ENCODE measurements at places on chromosomes 1 and 21.
A peak's percentile ranks its signal among the peaks of the same experiment; 100 is the strongest.

- DNase-seq: no peak
Observed at GRCh38 chr1:206556047-206556749, 48.9 kb downstream of the RASSF5 start.

DNA sequence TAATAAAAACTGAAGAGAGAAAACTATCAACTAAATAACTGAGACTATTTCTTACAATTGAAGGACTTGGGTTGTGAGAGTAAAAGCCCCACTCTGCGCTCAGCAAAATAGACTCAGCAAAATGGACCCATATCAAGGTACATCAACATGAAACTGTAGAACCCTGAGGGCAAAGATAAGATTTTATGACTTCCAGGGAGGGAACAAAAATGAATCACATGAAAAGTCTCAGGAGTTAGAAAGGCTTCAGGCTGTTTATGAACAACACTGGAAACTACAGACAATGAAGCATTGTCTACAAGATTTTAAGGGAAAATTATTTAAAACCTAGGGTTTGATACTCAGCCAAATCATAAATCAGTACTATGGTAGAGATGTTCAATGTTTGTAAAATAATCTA, 434.3 kb downstream of the PTPRC start:
- no peak for DNase-seq

GRCh38 chr1:186633116-186633515, 47.1 kb downstream of the PTGS2 start:
- no peak for DNase-seq

GRCh38 chr21:46393941-46394594, 64.6 kb upstream of the DIP2A start:
- DNase-seq: no peak

GRCh38 chr1:228791791-228792190, 56.5 kb downstream of the RHOU start:
- DNase-seq: no peak

- DNase-seq: no peak
Observed at GRCh38 chr1:20405893-20406604, 80.0 kb downstream of the CAMK2N1 start.

DNA sequence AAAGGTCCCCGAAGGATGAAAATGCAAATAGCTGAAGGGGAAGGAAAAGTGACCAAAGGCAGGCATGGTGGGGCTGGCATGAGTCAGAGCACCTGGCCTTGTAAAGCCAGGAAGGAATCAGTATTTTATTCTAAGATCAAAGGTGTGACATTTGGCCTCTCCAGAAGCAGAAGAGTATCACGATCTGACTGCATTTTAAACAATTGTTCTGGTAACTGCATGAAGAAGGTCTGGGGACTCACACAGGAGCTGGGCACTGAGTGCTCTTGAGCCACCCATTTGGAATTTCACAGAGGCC, 23.2 kb downstream of the MAB21L3 start:
- DNase-seq: no peak

GRCh38 chr1:230610589-230610988, 31.7 kb upstream of the COG2 start:
- DNase-seq: no peak

DNA sequence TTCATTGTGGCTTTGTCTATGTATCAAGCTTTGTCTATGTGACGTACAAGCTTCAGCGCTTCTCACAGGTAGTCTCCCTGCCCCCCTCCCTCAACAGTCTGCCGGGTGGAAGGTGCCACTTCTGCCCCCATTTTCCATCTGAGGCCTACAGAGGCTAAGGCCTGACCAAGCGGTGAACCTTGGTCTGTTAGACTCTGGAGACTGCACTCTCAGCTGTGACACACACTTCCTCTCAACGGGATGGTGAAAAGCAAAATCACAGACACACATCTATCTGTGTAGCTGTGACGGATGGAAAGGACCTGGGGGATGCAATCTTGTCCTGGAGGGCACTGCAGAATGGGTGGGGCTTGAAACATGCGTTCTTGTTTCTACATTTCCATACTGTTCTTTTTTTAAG, 152.9 kb upstream of the EDN2 start:
- DNase-seq: no peak

DNA sequence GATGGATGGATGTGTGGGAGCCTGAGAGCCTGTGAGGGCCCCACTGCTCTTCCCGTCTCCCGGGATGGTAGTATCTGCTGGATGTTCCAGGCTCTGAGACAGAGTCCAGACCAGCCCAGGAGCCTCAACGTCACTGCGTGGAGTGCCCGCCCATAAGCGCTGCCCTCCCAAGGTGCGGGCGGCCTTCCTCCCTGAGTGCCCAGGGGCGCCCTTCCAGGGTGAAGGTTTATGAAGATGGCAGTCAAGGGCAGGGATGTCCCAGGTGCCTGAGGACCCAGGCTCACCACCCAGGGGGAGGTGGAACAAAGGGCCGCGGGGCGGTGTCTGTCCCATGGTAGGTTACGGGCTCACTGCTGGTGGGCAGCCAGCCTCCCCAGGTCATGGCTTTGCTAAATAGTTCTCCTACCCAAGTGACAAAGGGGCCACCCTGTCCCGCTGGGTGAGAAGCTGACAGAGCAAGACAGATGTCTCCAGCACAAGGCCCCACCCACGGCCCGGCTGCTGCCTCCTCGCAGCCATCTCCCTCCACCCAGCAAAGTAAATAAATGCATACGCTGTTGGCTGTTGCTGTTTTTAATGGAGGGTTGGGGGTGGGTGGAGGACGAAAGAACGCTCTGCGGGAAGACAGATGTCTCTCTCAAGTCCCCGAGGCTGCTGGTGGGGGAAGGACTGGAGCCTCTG, 9.0 kb upstream of the GPR153 start:
- no peak for DNase-seq

- DNase-seq: no peak
Observed at GRCh38 chr1:4796161-4797015, 142.0 kb downstream of the AJAP1 start.

DNA sequence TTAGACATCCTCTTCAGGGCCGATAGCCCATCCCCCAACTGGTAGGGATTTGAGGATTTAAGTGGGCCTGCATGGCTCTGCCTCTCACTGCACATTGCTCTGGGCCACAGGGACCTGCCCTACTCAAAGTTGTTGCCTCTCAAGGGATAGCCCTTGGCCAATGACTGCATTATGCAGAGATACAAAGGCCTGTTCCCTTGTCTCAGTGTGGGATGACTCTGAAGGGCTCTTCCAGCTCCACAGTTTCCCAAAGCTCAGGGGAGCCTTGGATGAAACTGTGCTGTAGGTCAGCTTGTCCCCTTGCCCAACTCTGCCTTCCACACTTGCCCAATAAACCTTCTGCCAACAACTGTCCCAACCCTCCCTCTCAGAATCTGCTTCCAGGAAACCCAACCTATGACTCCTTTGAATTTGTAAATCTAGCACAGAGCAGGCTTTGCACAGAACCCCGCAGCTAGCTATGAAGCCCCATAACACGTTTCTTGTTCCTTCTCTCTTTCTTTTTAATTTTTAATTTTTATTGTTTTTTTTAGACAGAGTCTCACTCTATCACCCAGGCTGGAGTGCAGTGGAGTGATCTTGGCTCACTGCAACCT, 42.5 kb downstream of the SLC9C2 start:
- no peak for DNase-seq

DNA sequence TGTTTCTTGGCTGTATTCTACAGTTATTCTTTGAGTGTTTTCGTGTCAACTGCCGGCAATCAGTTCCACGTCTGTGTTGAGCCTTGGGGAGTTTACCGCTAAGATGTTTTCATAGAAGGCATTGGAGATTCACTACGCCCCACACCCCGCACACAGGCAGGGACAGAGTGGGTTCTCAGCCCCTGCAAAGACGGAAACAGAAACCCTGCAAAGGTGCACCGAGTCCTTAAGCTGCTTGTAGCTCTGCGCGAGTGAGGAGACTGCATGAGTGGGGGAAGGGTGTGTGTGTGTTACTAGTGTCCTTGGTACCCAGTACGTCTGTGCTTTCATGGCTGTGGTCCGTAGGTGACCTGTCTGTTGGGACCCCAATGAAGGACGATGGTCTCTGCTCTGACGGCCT, 1.9 kb downstream of the LHX4 start:
- DNase-seq: no peak

DNA sequence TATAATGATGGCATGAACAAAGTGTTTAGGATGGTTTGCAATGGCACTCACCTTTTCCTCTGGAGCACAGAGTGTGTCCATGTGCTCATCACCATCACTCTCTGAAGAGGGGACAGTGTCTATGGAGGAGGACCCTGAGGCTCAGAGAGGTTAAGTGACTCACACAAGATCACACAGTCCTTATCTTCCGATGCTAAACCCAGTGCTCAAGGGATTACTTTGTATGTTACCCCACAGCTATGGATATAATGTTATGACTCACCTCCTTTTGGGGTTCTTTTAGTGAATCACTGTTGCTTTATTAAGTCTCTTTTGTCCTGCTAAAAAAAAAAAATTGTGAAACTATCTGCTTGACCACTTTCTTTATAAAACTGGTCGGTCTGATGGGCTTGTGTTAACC, 67.6 kb downstream of the TENT5C start:
- DNase-seq: no peak

DNA sequence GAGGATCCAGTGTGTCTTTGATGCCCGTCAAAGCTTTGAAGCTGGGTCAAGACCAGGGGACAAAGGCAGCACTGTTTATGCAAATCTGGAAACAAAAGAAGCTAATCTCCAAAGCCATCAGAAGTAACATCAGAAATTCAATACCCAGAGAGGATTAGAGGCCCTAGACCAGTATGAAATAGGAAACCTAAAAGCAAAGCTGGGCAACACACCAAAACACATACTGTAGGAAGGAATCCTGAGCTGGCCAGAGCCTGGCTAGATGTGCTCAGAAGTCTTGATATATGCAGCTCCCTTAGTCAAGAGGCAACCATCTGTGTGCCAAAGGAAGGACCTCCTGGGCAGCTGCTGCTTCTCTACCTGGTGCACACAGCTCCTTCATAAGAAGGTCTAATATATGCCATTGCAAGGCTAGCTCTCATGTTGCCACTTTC, 12.3 kb downstream of the COLGALT2 start:
- DNase-seq: no peak

GRCh38 chr1:85058311-85058710, 10.0 kb upstream of the MCOLN3 start:
- no peak for DNase-seq

GRCh38 chr1:176541663-176542062, 78.7 kb downstream of the PAPPA2 start:
- no peak for DNase-seq

DNA sequence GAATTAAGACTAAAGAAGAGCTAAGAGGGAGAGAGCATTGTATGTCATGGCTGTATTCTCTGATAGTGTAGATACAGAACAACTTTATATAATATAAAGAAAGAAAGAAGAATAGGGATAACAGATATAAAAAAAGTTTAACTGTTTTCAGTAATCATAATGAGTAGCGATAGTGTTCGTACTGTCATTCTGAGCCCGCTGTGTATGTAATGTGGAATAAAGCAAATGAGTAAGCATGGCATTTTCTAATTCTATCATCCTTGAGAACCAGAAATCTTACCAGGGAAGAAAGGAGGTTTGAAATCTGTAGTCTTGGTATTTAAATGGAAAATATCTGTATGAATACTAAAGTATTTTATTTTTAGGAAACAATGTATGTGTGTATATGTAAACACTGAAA, 46.7 kb upstream of the SSX2IP start:
- DNase-seq: no peak

DNA sequence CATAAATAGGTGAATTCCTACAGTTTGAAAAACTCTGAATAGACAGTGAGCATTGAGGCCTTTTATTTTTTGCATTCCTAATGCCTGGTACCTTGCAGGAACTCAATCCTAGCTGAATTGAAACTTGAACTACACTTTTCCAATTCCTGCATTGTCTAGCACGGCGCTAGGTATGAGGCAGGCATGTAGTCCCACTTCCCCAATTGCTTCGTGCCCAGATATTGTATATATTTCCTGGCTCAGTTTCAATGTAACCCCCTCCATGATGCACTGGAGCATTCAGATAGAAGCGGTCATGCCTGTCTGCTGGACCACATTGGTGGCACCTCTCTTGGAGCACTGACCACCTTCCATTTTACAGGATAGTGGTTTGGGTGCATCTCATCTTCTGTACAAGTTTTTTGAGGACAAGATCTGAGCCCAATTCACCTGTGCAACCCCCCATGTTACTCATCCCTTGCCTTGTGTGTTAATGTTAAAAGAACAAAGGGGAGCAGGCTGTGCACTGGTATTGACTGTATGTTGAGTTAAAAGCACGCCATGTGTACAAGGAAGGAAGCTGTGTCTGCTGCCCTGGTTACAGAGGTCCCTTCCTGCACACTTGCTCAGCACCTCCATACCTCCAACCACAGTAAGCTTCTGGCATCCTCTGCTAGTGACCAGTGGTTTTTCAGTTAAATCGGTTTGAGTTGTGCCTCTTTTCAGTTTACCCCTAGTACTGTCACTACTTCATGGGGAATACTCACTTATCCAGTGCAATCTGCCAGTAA, 10.0 kb upstream of the RAB7B start:
- no peak for DNase-seq

DNA sequence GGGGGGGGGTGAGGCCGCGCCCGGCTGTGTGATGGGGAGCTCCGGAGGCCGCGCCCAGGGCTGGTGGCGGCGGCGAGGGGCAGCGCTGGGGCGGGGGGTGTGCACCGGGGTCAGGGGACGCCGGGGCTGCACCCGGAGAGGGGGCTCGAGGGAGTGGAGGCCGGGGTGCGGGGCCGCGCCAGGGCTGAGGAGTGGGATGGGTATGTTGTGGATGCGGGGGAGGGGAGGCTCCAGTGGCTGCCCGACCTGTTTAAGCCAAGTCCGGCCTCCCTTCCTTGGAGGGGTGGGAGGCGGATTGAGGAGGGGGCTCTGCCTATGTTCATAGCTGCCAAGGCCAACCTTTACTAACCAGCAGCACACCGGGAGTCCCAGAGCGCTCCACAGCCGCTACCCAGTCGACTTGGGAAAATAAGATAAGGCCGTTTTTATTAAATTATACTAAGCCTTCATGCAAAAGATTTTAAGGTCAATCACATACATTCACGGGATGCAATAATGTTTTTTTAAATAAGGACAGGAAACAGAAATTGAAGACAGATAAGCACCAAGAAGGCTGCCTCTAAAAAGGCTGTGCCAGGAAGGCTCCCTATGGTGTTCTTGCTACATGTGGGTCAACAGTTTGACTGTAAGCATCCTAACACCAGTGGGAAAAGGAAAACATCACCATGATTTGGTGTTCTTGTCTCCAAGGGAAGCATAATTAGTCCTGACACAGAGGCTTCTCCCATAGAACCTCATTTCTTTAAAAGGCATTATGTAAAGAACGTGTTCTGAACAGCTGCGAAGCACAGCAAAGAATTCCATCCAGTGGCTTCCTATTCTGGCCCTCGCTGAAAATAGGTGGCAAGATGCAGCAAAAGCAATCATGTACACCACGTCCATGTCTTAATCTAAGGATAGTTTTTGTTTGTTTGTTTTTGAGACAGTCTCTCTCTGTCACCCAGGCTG, 626 bp upstream of the HLCS start:
- DNase-seq: no peak

- peak; percentile 19 for DNase-seq
Observed at GRCh38 chr1:117826540-117827078, 102.8 kb downstream of the GDAP2 start.

- no peak for DNase-seq
Observed at GRCh38 chr1:174153085-174153824, 6.1 kb upstream of the RABGAP1L start.

- no peak for DNase-seq
Observed at GRCh38 chr1:90795431-90795830, 78.3 kb upstream of the BARHL2 start.

All from HCT116 (cell line).